Uterus (tissue), 4 donors: ENCODE measurements at places on chromosomes 13 and 19.
A peak's percentile ranks its signal among the peaks of the same experiment; 100 is the strongest.

DNA sequence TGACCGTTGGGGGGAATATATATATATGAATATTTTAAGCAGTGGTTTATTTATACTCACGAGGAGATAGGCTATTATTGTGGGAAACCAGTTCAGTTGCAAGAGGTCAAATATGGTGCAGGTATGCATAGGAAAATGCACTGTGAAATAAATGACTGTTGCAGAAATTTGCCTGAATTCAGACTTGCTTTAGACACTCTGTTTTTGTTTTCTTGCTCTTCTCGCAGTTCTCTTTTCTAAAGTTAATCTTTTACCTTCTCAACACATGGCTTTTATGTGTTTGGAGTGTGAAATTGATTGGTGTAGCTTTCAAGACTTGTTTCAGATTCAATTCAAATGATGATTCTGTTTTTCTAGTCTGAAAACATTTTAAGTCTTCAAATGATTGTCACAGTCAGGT is 109.7 kb downstream of the LRCH1 start:
- DNase-seq, result no peak

DNA sequence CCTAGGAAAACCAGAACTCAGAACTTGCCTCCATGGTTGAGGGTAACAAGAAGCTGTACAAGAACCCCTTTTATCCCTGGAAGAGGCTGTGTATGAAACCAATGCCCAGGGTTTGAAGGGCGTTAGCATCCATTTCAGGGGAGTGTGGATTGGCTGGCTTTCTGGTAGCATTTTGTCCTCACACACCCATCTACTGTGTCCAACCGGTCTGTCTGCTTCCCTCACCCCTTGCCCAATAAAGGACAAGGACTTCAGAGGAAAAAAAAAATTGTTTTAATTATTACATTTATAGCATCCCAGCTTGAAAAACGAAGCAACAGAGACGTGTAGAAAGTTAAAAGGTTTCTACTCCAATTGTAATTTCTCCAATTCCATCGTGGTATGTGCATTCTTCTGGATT is 2.7 kb upstream of the CYP4F8 start:
- DNase-seq, result no peak

DNA sequence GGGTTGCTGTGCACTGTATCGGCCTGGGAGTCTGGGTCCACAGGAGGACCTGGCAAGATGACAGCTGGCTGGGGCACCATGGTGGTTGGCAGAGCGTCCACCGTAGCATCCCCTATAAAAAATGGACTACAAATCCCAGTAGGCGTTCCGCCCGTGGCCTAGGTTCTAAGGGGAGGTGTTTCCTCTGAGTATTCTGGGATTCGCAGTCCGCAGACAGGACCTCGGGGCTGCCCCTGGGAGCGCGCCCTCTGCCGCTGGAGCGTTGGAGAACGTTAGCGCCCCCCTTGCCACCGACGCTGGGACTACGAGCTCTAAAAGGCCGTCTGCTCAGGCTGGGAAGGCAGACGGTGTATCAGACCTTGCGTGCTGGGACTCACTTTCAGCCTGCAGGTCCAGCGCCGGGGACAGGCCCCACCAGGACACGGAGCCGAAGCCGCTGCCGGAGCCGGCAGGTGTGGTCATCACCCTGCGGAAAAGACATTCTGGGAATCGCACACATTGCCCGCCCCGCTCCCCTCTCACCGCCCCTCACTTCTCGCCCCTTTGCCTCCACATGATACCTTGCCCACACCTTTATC is 372 bp downstream of the DNAAF3 start:
- no peak for DNase-seq

- DNase-seq, result no peak
Measured at GRCh38 chr13:111339366-111340143, 19.1 kb downstream of the TEX29 start.

GRCh38 chr19:35552534-35553384 is 7.3 kb downstream of the TMEM147 start:
- DNase-seq, result no peak

- DNase-seq, result no peak
Measured at GRCh38 chr13:71644579-71644978, 222.4 kb downstream of the DACH1 start.

- DNase-seq, result no peak
Measured at GRCh38 chr13:97521726-97522125, 87.8 kb downstream of the RAP2A start.

DNA sequence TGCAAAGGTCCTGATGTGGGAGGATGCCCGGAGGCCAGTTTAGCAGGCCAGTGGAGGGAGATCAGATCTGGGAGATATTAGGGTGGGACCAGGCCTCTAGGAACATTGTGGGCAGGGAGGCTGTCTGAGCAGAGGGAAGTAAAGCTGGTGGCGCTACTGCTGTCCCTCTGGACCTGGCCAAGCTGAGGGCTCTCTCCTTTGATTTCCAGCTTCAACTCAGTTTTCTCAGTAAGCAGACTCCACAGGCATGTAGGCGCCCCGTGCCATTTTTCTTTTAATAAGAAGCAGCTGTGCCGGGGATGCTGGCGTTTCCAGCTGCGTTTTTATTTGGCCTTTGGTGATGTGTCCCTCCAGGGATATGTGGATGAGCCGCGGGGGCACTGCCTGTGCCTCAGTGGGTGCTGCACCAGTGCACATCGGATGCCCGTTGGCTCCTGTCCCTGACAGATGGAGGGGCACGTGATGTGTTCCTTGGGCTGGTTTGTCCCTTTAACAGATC is 6.7 kb downstream of the DNM2 start:
- no peak for DNase-seq

DNA sequence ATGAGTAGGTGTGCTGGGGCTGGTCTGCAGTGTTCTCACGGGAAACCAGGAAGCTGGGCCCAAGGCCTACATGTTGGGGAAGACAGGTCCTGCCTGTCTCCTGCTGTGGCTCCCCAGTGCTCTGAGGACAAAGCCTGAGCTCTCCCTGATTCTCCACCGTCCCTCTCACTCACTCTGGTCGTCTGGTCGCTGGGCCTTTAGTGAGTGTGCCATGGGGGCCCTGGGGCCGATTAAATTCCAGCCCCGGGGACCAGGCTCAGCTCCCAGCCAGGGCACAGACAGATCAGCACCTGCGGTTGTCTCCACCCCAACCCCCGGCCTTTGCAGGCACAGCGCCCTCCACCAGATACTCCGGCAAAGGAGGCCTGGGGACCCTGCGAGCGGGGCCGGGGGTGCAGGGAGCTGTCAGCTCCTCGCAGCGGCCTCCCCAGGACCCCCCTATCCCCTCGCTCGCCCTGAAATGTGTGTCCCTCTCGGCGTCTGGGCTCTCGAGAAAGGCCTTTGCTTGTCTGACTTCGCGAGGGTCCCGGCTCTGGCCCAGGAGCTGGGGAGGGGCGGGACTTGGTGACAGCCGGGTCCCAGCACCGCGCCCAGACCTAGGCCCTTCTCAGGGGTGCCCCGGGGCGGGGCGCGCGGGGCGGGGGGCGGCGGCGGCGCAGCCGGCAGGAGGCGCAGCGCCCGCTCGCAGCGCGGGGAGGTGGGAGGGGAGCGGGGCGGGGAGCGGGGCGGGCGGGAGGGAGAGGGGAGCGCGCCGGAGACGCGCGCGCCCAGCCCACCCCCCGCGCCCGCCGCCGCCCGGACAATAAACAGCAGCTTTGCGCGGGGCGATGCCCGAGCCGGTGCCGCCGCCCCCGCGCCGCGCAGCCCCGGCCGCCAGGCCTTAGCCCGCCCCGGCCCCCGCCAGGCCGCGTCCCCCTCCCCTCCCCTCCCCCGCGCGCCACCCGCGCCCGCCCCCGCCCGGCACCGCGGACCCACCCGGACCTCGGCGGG is at the start of gene PALM:
Gene PALM (plus strand): TSS at position 782 of the 990 bp plus-strand sequence. CDS start 212 bp downstream, outside the sequence.
- no peak for DNase-seq

GRCh38 chr13:32791545-32792172 is 205.4 kb downstream of the PDS5B start:
- no peak for DNase-seq

GRCh38 chr13:67445436-67445835 is 215.3 kb upstream of the PCDH9 start:
- DNase-seq, result no peak

DNA sequence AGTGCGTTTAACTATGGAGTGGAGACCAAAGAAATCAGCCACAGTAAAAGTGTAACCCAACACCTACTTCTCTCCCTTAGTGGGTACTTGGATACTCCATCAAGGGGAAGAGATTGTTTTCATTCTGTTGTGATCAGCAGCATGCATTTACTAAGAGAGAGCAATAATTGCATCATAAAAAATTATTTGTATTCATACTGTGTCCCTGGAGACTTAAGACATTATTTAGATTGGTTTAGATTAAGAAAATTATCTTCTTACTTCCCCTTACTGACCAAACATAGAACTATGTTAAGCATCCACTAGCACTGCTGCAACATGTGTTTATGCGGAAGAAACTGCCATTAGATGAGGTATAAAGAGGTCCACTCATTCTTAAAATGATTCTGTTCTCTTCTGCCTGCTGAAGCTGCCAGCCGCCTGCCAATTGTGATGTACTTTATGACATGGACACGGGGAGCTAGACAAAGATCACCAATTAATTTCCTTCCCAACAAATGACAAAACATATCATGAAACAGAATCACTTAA is 738.5 kb downstream of the DIAPH3 start:
- no peak for DNase-seq

- no peak for DNase-seq
Measured at GRCh38 chr19:8615813-8616596, 5.5 kb upstream of the ADAMTS10 start.

GRCh38 chr19:42093926-42094325 is 18.0 kb downstream of the ZNF574 start:
- DNase-seq, result no peak

DNA sequence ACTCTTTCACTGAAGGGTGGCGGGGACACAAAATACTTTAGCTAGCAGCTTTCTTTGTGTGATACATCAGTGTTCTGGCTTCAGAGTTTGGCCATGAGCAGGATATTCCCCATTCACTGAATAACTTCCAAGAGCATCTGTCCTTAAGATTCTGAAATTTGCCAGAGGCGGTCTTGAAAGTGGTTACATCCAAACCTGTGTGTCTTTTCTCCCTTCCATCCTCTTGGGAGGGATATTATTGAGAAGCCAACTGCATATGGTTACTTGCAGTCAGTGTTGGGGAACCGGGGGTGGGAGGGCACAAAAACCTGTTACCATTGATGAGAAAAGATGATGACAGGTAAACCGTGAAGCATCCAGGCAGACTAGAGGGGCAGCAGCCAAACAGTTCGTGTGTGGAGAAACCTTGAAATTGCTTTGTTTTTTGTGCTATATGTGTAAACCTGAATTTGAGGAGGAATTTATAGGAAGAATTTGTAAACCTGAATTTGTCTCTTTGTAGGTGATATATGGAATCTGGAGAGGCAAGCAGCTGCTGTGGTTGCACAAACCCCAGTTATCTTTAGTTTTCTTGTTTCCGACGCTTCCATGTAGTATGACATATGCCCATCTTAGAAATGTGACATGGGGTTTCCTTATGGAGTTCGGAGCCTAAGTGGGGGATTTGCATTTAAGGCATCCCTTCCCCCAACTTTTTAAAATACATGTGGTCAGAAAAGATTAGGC is 104.8 kb downstream of the WDFY2 start:
- no peak for DNase-seq

DNA sequence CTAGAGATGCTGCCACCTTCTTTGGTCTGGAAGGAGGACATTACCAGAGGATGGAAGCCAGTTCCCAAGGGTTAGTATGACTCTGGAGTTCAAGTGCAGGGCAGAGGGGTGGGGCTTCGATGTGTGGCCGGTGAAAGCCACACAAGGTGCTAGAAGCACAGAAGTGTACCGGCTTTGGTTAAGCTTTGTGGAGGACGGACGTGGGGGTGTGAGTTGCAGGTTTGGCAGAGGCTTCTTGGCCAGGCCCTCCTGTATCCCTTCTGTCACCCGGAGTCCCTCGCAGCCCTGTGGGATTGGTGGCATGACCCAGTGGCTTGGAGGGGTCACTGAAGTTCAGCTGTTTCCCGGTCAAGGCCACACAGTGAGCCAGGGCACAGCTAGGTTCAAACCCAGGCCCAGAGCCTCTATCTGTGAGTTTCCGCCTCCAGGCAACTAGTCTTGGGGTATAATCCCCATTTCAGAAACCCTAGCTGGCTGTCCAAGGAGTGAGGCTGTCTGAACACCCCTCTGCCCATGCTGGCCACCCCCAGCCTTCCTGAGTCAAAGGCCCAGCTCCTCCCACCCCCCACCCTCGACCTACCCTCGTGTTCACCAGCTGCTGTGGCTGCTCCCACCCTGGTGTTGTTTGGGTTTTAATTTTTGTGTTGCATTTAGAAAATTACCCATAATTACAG is 4.6 kb upstream of the SSBP4 start:
- peak; percentile 60 for DNase-seq

DNA sequence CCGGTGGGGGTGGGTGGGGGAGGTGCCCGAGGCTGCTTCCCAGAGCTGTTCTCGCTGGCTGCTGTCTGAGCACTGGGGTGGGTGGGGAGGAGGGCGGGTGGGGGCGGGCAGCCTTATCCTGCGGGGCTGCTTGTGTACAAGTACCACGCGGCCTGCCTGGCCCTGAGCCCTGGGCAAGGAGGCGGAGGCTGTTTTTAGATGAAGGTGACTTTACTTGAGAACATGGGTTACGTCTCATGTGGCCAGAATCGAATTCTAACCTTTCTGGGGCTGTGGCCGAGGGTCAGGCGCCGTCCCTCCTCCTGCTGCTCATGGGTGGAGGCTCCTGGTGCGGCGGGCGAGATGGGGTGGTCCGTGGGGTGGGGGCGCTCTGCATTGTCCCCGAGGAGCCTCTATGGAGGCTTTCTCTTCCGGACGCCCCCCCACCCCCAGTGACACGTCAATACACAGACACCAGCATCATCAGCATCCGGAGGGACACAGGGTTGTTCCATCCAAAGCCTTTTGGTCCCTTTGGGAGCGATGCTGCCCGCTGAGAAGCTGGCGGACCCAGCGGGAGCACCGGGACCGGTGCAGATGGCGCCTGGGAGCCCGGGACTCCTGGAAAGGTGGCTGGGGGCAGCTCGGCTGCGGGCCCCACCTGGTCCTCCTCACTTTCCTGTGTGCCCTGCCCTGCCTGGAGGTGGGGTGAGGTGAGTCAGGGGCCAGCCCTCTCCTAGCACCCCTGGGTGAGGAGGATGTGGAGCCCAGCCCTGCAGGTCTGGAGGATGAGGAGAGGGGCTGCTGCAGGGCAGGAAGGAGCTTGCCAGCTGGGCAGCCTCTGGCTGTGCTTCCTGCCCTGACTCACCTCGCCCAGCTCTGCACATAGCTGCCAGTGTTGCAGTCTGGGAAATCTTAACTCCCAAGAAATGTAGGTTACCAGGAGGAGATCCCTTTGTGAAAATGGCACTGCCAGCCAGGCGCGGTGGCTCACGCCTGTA is 3.4 kb downstream of the BSG start:
- peak; percentile 62 for DNase-seq

DNA sequence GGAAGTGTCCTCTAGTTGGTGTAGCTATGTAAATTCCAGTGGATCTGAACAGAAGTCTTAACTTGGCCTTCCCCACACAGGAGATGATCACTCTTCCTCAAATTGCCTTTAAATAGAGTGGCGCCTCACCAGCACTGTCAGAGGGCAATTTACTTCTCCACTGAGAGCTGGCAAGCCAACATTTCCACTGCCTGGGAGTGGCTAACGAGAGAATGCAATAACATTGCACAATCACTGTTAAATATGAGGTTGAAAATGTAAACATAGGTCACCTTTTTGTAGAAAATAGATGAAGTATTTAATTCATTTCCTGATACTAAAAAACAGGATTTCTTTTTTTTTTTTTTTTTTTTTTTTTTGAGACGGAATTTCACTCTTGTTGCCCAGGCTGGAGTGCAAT is 55.4 kb upstream of the UBL3 start:
- DNase-seq, result no peak

GRCh38 chr13:44974056-44974793 is 15.0 kb downstream of the NUFIP1 start:
- no peak for DNase-seq

- no peak for DNase-seq
Measured at GRCh38 chr13:34040863-34041262, 222.9 kb downstream of the RFC3 start.
